ENCODE measurements at places on chromosomes 5 and 9. TPM values are rescaled to one million over a fixed set of nuclear protein-coding genes. Genes with fewer than 3 reads are reported as not detected.

CCDC192 gene
- not detected for total RNA-seq

GALT gene
- 28.1 TPM for total RNA-seq

PTBP3 gene
- total RNA-seq = 17.7 TPM

MAMDC2 gene
- total RNA-seq = 2.4 TPM

PLAC8L1 gene
- total RNA-seq = not detected

CFAP90 gene
- not detected for total RNA-seq

SLC1A3 gene
- 2.1 TPM for total RNA-seq

FGD3 gene
- not detected for total RNA-seq

STPG3 gene
- not detected for total RNA-seq

FAM151B gene
- total RNA-seq = 4.6 TPM

C5orf52 gene
- total RNA-seq = not detected

EIF4E1B gene
- not detected for total RNA-seq

ORM2 gene
- not detected for total RNA-seq

YTHDC2 gene
- 26.2 TPM for total RNA-seq

SV2C gene
- total RNA-seq = not detected

TSSK1B gene
- 0.11 TPM for total RNA-seq

ANKRA2 gene
- 28.0 TPM for total RNA-seq

DMRTA1 gene
- total RNA-seq = 1.5 TPM

CYLC2 gene
- not detected for total RNA-seq

OR1N2 gene
- not detected for total RNA-seq

BHMT gene
- total RNA-seq = not detected

IL3 gene
- total RNA-seq = not detected

PSMD5 gene
- 30.1 TPM for total RNA-seq

SH3PXD2B gene
- 24.1 TPM for total RNA-seq

PCDH1 gene
- total RNA-seq = 1.4 TPM

TXNDC8 gene
- total RNA-seq = not detected

AQP3 gene
- total RNA-seq = 0.89 TPM

ACSL6 gene
- total RNA-seq = not detected

KIAA0825 gene
- total RNA-seq = 3.6 TPM

HRH2 gene
- not detected for total RNA-seq

HSPB3 gene
- total RNA-seq = 1.8 TPM

ARL14EPL gene
- 0.89 TPM for total RNA-seq

PSAT1 gene
- total RNA-seq = 176 TPM

CCL28 gene
- 1.5 TPM for total RNA-seq

NTNG2 gene
- total RNA-seq = 3.5 TPM

PLPPR1 gene
- total RNA-seq = not detected

P4HA2 gene
- total RNA-seq = 471 TPM

CAMK4 gene
- total RNA-seq = 10.8 TPM

SPACA9 gene
- total RNA-seq = 2.1 TPM

PCDHA12 gene
- total RNA-seq = 0.11 TPM

TOR4A gene
- total RNA-seq = 38.7 TPM

HTR4 gene
- total RNA-seq = not detected

PTPRD gene
- total RNA-seq = 8.9 TPM

CDH9 gene
- total RNA-seq = not detected

C5orf58 gene
- not detected for total RNA-seq

UBE2QL1 gene
- total RNA-seq = 0.11 TPM

APBA1 gene
- 9.2 TPM for total RNA-seq

OR1J2 gene
- total RNA-seq = not detected

PCDHA9 gene
- 0.11 TPM for total RNA-seq

Data from uterine smooth muscle cell (primary cell).